ENCODE measurements at places on chromosomes 1 and 21.

DNA sequence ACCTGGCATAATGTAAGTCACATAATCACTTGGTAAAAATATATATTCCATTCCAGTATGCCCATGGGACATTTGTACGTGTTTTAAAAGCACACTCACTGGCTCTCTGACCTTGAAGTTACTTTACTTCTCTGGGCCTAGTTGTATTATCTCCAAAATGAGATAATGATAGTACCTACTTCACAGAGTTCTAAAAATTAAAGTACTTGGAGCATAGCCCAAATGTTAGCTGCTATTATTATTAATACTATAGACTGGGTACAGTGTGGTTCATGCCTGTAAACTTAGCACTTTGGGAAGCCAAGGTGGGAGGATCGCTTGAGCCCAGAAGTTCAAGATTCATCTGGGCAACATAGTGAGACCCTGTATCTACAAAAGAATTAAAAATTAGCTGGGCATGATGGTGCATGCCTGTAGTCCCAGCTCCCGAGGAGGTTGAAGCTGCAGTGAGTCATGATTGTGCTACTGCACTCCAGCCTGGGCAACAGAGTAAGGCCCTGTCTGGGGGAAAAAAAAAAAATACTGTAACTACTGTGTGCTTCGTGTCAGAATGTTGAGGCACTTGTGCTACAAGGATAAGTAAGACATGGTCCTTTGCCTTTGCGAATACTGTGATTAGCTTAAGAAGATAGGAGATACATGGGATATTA is 45.7 kb downstream of the TDRD5 start:
- DNase-seq = no peak

- no peak for DNase-seq
These were observed 2.7 kb downstream of the GOLT1A start for GRCh38 chr1:204211046-204211445.

- DNase-seq = no peak
These were observed 54.6 kb downstream of the SPSB1 start for GRCh38 chr1:9347095-9347850.

DNA sequence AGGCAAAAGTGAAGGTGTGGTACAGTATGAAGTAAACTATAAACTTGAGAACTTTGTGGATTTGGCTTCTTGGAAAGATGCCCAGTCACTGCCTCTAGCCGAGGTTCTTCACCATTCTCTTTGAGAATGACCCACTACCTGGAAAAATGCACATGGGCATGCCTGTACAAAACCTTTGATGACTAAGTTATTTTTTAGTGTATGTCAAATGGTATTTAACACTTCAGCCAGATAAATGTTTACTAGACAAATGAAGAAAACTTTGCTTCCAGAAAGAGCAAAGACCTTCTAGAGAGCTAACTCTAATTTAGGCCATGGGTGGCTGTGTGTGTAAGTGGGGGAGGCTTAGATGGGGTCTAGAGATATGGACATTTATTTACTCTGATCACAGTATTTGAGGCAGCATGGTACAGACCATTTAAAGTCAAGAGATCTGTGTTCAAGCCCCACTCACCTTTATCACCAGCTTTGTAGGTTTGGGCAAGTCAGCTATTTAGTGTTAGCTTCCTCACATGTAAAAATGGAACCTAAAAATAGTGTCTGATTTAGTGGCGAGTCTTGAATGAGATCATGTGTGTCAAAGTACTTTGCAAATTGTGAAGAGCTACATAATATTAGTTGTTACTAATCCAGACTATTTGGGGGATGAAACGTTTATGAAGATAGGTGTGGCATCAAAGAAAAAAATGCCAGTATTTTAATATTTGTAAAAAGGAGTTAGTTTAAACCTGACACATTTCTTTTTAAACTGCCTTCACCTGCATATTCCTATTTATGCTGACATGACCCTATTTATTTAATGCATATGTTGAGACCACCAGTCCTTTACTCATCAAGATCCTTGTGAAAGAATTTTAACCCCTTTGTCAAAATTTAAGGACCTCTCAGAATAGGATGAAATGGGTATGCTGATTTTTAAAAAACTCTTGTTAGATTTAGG is 20.2 kb downstream of the NFYC start:
- no peak for DNase-seq

DNA sequence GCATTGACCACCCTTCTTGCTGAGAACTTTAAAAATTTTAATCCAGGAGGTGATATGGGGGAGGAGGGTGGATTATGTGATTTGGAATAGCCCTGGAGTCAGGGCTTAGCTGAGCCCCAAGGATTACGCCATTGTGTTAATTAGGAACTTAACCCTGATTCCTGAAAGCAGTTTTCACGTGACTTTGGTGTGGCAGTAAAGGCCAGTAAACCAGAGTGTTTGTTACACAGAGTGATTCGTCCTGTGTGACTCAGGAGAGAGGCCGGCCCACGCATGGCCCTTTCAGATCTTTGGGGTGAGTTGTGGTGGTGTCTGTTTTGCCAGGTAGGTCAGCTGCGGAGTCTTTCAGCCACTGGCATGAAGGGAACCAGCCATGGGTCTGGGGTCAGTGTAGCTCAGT is 107.6 kb downstream of the NOS1AP start:
- DNase-seq = no peak

DNA sequence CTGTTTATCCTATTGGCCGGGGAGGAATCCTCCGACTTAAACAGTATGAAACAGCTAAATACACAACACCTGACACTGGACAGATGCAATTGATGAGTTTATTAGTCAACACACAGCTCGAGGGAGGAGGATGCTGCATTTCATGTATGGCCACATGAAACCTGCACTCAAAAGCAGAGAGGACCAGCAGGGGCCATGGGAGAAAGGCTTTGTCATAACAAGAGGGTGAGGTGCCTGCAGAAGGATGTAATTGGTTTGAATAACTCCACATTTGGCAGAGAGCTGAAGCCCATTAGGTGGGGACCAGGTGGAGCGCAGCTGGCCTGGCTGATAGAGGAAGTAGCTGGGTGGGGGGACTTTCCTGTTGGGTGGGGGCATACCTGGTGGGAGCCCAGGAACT is 599.1 kb downstream of the PTPRU start:
- DNase-seq = no peak

- no peak for DNase-seq
These were observed 9.1 kb upstream of the TRABD2B start for GRCh38 chr1:48006264-48006663.

- no peak for DNase-seq
These were observed 26.2 kb upstream of the PLCH2 start for GRCh38 chr1:2449636-2450454.

DNA sequence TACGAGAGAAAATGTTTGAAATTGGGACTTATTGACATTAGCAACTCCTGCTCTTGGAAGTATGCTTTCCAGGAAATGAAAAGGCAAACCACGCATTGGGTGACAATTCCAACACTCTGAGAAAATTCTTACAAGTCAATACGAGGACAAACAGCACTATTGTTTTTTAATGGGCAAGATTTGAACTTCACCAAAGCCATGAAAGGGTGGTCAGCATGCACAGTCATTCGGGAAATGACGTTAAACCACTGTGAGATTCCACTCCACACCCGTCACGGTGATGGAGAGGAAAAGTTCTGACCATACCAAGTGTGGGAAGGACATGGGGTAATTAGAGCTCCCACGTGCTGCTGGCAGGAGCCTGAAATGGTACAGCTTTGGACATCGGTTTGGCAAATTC is 12.2 kb upstream of the PRXL2B start:
- no peak for DNase-seq

Data from Caco-2 (cell line).